ENCODE measurements at places on chromosomes 7 and 10.

- DNase-seq = no peak
These were observed 54.4 kb downstream of the GOLGA7B start for GRCh38 chr10:97904018-97904381.

GRCh38 chr10:86091216-86091615 is 275.4 kb downstream of the GRID1 start:
- DNase-seq = no peak

GRCh38 chr10:118564652-118565051 is 30.8 kb downstream of the PRLHR start:
- DNase-seq = no peak

DNA sequence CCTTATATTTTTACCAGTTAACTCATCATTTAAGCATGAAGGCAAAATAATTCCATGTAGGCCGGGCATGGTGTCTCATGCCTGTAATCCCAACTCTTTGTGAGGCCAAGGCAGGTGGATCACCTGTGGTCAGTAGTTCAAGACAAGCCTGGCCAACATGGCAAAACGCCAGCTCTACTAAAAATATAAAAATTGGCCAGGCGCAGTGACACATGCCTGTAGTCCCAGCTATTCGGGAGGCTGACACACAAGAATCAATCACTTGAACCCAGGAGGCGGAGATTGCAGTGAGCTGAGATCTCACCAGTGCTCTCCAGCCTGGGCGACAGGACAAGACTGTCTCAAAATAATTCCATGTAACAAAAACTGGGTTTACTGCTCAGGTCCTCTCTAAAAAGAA is 18.3 kb downstream of the HNRNPA2B1 start:
- DNase-seq = no peak

DNA sequence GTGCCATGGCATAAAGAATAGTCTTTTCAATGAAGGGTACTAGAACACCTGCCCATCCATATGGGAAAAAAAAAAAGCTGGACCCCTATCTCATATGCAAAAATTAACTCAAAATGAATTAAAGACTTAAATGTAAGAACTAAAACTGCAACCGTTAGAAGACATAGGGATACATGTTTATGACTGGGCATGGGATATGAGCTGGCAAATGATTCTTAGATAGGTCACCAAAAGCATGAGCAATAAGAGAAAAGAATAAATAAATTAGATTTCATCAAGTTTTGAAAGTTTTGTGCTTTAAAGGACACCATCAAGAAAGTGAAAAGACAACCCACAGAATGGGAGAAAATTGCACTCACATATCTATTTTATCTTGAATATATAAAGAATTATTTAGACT is 222.0 kb downstream of the ADK start:
- DNase-seq = no peak
